Renal cortex interstitium (tissue), 15 donors: ENCODE measurements at places on chromosomes 6 and 20. TPM values are rescaled to one million over a fixed set of nuclear protein-coding genes. Genes with fewer than 3 reads are reported as not detected.

- DNase-seq, result no peak
Measured at GRCh38 chr6:107801173-107801886, 22.8 kb downstream of the SCML4 start.

- DNase-seq, result no peak
Measured at GRCh38 chr6:131004936-131005335, 58.1 kb downstream of the EPB41L2 start.

DNA sequence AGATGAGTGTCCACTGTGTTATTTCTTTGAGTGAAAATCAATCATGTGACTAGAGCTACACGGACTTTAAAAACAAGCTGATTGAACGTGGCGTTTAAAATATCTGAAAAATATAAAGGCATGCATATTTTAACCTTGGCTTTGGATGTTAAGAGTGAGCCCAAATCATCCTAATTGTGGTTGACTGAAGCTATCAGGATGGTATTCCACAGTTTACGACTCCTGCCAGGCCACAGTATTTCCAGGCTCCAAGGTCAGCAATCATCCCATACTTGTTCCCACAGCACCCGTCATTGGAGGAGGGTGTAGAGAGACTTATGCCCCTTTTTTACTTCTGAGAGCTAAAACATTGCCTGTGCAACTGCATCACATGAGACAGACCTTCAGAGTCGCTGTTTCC lies 43.2 kb upstream of the TMX4 start:
- DNase-seq, result no peak

Gene SLC13A3
- polyA plus RNA-seq, result 24.8 TPM

DNA sequence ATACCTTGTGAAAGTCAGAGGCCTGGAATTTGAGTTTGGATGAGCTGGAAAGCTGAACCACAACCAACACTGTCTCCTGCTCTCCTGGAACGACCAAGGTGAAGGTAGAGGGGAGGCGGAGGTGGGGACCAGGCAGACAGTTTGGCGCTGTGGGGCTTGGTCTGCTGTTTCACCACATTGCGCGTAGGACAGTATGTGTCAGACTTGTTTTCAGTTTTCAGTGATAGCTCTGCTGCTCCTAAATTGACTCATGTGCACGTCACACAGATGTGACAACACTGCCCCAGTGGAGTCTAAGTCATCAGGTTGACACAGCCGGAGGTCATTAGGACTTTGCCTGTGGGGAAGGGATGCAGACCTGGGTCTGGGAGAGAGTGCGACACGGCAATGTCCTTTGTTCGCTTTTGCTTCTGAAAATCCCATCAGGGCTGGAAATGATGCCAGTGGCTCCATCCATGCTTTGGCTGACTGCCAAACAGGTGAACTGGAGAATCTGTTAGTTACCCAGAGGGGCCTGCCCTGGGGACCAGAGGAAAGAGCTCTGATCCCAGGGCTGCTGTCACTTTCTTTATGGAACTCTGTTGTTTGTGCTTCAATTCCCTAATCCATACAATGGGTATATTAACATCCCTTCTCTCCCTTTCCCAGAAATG lies 255.5 kb downstream of the CDC5L start:
- no peak for DNase-seq

- no peak for DNase-seq
Measured at GRCh38 chr20:368915-369314, 11.6 kb upstream of the TRIB3 start.

DNA sequence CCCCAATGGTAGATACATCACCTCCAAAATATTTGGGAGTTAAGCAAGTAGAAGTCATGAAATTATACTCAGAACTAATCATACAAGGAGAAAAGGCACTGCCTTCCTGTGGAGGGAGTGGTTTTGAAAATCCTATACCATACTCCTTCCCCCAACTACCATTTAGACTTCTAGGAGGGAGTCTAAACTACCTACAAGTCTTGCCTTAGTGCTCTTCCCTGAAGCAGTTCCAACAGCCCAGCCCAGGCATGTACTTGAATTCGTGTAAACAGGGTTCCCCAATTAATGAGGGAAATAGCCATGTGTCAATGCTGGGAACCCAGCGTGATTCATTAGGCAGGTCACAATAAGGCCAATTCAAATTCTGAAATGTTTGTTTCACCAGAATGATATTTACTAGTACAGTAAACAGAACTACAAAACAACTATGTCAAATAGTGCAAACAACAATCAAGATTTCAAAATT lies 39.1 kb upstream of the SGK1 start:
- no peak for DNase-seq

Gene SNX5
- polyA plus RNA-seq, result 251 TPM

DNA sequence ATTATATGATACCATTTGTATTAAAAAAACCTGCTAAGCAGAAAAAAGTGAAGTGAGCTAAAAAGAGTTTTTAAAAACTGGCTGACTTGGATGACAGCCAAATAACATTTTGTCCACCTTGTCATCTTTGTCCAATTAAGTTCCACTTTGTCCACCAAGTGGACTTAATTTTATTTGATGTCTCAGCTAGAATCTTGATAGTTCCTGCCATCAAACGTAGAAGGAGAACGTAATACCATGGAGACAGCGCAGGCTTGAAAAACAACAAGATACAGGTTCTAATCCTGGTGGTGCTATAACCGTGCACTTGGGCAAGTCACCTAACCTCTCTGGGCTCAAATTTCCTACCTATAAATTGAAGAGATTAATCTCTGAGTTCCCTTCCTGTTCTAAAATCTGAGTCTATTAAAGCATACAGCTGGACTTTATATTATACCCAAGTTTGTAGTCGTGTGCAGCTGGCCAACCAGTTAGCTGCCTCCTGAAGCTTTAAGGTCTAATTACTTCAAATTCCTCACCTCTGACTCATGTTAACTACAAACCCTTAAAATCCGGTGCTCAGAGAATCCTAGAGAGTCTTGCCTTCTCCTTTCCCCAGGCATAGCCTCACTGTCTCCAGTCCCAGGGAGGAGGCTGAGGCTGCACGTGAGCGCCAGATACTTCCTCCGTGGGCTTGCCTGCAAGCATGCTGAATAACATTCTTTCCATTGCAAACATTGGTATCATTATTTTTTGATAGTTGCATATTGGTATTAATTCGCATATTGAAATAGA lies 16.8 kb downstream of the TMEM244 start:
- no peak for DNase-seq

DNA sequence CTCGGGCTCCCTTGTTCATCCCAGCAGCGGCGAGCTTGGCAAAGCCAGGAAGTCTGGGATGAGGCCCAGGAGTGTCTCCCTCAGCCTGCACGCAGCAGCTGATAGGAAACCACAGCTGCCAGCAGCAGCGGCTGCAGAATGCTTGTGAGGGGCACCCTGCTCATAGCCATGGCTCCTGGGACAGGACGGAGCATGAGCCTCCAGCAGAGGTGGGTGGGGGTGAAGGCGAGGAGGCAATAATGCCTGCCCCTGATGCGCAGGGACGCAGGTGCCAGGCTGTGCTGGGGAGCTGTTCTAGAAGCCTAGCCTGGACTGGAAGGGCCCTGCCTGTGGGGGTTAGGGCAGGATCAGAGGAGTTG lies 157.9 kb downstream of the CD83 start:
- DNase-seq, result no peak

GRCh38 chr20:57838670-57839151 lies 128.9 kb upstream of the PMEPA1 start:
- DNase-seq, result no peak

GRCh38 chr6:159168536-159169192 lies 536 bp upstream of the FNDC1 start:
- no peak for DNase-seq

- no peak for DNase-seq
Measured at GRCh38 chr20:57055345-57055744, 211.1 kb downstream of the BMP7 start.

DNA sequence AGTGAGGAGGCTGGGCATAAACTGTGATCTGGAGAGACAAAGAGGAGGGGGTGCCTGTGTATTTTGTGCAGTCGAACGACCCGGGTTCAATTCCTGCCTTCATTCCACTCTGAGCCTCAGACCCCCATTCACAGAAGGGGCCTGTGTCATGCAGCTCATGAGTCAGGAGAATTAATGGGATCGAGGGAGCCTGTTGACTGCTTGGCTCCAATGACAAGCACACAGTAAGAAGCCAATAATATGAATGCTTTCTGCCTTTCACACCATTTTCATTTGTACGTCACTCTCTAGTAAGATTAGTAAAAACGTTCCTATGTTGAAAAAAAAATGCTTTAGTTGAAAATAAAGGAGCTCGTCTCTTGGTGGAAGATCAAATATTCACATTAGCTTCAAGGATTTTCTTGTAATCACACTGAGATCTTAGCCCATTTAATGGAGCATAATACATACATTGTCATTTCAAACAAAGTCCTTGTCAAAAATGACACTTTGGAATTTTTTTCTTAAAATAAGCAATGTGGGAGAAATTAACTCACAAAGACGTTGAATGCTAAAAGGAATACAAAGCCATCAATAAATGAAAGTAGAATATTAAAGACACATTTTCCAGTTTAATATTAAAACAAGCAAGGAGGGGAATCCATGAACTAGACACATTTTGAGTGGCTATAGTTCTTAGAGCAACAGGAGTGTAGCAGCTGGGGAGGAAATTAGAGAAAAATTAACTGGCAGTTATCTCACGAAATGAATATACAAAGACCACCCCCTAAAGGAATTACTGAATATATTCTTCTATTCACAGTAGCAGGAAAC lies 246.7 kb upstream of the AFDN start:
- DNase-seq, result no peak

Gene PPP1R16B
- polyA plus RNA-seq, result 7.5 TPM

- no peak for DNase-seq
Measured at GRCh38 chr6:35893246-35893645, 27.7 kb downstream of the SRPK1 start.

DNA sequence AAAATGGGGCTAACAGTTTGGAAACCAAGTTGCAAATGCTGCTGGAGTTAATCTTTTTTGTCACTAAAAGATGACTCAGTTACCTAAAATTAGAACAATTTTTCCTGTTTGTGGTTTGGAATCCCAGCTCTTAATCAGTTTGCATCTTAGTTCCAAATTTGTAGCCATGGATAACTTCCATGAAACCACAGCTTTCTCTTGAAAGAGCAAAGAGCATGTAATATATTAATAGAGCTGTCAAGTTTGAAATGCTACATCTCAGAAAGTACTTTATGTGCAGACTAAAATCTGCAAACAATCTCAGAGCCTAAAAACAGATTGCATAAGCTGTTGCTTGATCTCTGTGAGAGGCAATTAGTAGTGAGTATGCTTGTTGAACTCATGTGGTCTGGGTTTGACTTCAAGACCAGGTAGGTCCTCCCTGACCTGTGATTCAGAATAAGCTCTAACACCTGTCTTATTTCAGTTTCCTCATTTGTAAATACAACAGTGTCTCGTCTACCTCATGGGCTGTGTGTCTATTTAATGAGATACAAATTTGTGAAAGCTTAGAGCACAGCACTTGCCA lies 23.5 kb downstream of the DHX35 start:
- DNase-seq, result no peak

DNA sequence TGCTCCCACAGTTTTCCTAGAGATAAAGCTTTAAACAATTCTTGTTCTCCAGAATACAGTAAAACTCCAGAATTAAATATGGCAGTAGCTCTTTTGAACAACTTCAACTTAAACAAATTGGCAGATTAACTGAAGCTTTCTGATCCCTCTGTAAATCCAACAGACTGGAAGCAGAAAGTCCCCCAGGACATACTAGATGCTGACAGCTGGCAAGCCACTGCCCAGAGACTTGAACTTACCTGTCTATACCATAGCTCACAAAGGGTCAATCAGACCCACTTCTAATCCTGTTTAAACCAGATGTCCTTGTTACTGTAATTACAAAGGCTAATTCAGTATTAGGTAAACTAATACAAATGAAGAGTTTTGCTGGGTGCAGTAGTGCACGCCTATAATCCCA lies 12.3 kb downstream of the GPLD1 start:
- no peak for DNase-seq

GRCh38 chr6:133613211-133613610 lies 275.7 kb upstream of the TCF21 start:
- no peak for DNase-seq

- no peak for DNase-seq
Measured at GRCh38 chr6:162907876-162908481, 180.2 kb downstream of the PACRG start.

Gene RGS17
- polyA plus RNA-seq, result 3.0 TPM

GRCh38 chr6:148446681-148447080 lies 104.0 kb downstream of the SASH1 start:
- no peak for DNase-seq

Gene RAET1L
- not detected for polyA plus RNA-seq

Gene SLC17A3
- 0.66 TPM for polyA plus RNA-seq

DNA sequence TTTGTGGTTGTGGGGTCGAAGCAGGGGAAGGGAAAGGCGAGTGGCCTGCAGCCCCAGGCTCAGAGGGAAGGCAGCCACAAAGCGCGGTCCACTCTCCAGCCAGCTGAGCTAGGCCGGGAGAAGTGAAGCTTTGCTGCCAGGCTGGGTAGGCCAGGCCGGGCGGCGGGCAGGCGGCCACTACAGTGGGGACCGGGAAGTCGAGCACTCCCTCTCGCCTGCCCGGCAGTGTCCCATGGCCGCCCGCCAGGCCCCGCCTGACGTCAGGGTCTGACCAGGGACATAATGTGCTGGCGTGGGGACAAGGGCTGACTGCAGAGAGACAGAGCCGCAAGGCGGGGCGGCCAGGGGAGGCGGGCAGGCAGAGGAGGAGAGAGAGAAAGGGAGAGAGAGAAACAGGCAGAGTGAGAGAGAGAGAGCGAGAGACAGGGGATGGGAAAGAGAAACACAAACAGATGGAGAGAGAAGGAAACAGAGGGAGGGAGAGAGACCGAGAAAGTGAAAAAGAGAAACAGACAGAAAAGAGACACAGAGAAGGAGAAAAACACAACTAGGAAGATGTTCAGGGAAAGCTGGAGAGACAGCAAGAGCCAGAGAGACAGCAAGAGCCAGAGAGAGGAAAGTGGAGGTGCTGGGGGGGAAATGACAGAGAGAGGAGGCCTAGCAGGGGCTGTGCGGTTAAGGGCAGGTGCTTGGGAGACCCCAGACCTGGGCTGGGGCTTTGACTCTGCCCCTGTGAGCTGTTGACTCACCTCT lies 94.5 kb upstream of the PTPN1 start:
- peak; percentile 77 for DNase-seq

DNA sequence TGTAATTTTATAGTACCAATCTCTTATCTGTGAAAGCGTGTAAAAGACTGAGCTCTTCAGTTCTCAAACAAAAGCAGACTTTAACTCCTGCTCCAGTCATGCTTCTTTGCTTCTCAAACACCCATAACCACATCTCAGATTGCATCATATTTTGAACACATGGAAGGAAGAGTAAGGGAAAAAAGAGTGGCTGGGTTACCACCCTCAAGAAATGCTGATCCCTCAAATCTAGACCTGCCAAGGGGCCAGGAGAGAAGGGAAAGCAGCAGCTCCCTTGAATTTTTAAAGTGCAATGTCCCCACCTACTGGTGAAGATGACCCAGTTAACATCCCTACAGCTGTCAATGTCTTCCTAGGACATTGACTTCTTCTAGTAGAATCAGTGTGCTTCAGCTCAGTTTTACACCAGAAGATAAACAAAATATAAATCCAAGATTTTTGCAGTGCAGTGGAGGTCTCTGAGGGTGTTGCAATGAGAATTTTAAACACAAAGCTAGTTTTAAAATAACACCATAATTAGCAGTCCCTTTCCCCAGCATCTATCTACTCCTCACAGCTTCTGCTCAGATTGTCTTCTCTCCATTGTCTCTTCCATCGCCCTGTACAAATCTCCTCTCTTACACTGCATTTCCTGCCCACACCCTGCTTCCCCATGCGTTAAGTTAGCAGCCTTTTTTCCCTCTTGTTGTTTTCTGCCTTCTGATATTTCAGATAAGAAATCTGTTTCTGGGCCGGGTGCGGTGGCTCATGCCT lies 22.6 kb upstream of the HLA-DQB2 start:
- peak; percentile 21 for DNase-seq

Gene BRPF3
- 51.4 TPM for polyA plus RNA-seq
